ENCODE measurements at places on chromosomes 3 and 15.

- no peak for DNase-seq
These were observed 212.2 kb upstream of the SUCLG2 start for GRCh38 chr3:67866571-67866970.

GRCh38 chr3:71251156-71251775, 332.3 kb downstream of the FOXP1 start:
- DNase-seq: no peak

DNA sequence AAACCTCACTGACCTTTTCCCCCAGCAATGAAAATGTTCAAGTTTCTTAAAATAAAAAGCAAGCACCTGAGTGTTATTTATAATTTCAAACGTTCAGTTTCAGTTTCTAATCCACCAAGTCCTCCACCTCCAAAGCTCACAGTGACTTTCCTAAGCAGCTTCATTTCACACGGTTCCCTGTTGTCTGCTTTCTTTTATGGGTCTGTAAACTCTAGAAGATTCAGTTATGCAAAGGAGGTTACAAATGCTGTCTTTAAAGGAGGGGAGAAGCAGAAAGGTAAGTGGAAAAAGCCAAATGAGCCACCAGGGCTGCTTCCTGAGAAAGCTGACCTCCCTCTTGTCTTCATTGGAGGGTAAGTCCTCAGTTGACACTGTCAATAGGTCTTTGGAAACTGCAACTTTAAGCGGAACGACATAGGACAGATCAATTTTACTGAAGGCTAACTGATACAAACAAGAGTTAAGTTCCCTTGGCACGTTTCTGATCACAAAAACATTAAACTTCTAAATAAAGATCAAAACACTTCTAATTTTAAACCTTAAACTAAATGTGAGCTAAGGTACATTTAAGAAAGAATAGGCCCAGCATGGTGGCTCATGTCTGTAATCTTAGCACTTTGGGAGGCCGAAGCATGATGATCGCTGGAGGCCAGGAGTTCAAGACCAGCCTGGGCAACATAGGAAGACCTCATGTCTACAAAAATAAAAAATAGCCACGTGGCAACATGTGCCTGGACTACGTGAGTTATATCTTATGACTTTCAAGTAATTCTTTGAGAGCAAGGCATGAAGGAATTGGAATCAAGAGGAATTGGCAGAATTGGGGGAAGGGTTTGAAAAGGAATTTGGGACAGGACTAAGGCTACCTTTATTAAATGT, 151.9 kb upstream of the UBE2E1 start:
- no peak for DNase-seq

DNA sequence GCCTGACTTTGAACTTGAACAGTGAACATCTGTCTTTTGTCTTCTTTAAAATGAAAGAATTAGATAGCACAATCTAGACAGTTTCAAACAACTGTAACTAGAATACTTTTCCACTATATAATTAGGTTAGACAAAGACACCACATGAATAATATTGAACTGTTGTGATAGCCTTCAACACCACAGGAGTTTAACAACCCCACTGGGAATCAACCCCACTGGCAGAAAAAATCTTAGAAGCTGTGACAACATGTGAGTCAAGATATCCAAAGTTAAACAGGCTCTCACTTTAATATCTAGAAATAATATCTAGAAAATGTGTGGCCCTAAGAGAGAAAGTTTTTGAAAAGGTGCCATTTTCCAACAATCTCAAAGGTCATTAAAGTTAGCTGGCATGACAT, 64.4 kb upstream of the PRICKLE2 start:
- no peak for DNase-seq

GRCh38 chr3:17811646-17812045, 69.2 kb upstream of the TBC1D5 start:
- DNase-seq: no peak

DNA sequence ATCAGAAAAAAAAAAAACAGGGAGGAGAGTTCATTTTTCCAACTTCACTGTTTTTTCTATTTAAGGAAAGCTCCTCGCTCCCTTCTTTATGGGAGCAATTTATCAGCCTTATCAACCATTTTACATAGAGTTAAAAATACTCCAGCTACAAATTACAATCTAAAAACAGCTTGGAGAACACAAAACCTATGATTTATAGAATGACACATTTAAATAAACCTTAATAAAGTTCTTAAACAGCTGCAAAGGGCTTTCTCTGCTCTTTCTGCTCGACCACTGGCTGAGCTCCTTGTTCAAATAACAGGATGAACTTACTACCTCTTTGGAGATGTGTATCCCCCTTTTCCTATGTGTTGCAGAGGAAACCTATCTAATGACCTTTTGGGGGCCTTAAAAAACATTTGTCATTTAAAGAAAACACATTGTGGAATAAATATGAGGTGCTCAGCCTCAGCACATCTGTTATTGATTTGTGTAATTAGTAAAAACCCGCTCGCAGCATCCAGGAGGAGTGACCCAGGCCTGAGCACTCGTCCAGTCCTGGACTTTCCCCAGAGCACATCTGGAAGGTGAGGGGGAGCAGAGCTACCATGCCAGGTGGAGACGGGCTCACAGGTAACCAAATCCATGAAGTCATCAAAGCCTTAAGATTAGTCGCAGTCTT, 231.2 kb downstream of the ATP8B4 start:
- no peak for DNase-seq

- DNase-seq: no peak
These were observed 53.2 kb downstream of the TM4SF4 start for GRCh38 chr3:149527531-149528339.

- no peak for DNase-seq
These were observed 180.5 kb downstream of the FOXB1 start for GRCh38 chr15:60184579-60184978.

DNA sequence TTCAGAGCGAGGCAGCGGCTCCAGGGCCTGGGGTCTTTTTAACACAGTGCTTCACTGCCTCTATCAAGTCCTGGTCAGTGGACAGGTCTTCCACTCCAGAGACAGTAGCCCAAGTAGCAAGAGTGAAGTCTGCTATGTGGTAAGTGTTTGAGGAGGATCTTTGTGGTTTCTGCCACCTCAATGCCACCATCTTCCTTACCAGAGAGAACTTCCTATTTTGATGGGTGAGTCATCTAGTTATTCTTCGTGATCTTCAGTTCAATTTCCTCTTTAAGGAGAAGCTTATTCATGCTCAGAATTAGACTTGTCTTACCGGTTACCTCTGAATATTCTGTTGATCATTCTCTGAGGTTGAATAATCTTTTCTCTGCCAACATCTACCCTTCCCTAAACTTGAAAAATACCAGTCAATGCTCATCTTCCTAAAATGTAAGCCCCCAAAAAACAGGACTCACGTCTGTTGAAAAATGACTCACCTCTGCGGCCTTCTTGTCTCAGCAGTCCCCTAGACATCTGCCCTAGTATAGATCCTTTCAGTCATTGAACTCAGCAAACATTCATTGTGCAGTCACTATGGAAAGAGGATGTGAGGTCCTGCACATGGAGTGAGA, 32.2 kb upstream of the BCL6 start:
- peak; percentile 36 for DNase-seq

Data from activated naive CD8-positive, alpha-beta T cell treated with anti-CD3 and anti-CD28 coated beads, Interleukin-2, amount 50 U/mL, for 24 hours (primary cell).